ENCODE measurements at places on chromosomes 7 and 10.
A peak's percentile ranks its signal among the peaks of the same experiment; 100 is the strongest.

GRCh38 chr10:130871406-130871805 lies 440.1 kb downstream of the TCERG1L start:
- no peak for DNase-seq

- no peak for DNase-seq
Measured at GRCh38 chr7:29587195-29587808, 23.7 kb downstream of the PRR15 start.

DNA sequence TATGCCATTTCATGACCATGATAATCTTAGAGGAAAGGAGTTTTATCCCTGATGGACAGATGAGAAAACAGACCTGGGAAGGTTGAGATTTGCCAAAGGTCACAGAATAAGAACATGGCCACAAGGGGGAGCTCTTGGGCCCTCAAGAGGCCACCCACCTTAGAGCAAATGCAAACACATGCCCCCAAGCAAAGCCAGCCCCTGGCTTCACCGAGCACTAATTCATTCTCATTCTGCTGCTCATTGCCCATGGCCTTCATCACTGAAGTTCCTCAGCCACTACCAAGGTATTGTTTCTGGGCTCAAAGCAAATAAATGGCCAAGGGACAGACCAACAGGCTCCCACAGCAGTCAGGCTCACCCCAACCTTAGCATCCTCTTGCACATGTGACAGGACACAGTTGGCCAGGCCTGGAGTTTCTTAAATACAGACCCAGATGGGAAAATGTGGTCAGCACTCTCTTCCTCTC lies 44.2 kb downstream of the PDLIM1 start:
- peak; percentile 73 for DNase-seq

GRCh38 chr10:10910634-10911033 lies 107.0 kb upstream of the CELF2 start:
- DNase-seq = no peak

GRCh38 chr10:84424731-84425167 lies 96.4 kb downstream of the CCSER2 start:
- peak; percentile 36 for DNase-seq

- no peak for DNase-seq
Measured at GRCh38 chr7:33792041-33792440, 113.3 kb upstream of the BMPER start.

DNA sequence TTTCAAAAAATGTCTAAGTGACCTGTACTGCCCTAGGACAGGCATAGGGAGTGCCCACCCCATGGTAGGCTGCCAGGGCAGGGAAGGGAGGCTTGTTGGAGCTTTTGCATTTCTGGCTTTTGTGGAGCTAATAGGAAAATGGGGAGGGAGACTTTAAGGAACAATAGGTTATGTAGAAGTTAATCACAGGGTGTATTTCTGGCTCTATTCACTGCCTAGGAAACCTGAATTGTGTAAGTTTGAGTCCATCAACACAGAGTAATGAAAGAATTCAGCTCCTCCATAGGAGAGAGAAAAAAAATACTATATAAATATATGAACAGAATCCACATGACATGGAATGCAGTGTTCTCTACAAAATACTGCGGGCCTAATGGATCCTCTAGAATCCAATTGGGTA lies 661.5 kb downstream of the KCNMA1 start:
- no peak for DNase-seq

DNA sequence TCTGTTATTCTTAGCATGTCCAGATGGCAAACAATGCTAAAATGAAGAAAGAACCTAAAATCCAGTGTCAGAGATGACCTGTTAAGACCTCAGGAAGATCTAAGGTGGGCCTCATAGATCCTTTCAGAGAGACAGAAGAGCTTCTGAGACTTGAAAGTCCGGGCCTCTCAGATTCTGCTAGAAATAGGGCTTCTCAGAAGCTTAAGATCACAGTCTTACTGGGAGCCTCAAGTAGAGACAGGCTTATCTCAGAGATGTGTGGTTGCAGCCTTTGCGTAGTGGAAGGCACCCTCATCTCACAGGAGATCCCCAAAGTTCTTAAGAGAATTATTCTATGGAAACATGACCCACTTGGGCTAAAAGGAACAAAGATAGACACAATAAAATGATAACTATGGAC lies 642.8 kb downstream of the TNS3 start:
- no peak for DNase-seq

DNA sequence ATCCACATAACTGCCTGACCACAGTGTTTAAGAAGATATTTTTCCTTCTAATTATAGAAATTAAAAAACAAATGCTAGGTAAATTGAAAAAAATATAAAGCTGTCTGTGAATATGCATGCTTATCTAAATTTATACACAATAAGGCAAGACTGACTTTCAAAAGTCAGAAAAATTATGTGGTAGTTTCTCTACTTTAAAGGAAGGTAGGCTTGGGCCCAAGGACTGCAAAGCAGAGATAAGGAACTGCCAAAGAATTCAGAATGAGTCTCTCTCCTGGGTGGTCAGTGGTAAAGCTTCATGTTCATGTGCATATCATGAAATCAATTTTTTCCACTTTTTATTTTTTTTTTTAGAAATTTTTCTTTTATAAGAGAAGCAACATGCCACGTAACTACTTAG lies 998.6 kb downstream of the REEP3 start:
- no peak for DNase-seq

GRCh38 chr10:110353244-110354119 lies 48.8 kb upstream of the SMNDC1 start:
- peak; percentile 82 for DNase-seq

DNA sequence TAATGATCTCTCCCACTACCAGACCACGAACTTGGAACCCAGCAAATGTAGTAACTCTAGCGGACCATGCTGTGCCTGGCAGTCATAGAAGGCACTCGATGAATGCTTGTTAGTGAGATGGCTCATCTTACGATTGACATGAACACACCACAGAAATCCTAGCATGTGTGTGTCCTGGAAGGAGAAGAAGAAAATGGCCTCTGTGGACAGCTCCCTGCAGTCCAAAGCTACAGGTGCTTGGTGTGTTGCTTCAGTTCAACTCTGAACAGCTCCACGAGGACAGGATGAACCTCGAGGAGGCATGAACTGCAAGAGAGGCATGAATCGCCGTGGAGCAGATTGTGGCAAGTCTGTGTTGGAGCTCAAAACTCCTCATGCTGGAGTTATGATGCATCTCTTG lies 93.5 kb downstream of the KLF6 start:
- DNase-seq = no peak

DNA sequence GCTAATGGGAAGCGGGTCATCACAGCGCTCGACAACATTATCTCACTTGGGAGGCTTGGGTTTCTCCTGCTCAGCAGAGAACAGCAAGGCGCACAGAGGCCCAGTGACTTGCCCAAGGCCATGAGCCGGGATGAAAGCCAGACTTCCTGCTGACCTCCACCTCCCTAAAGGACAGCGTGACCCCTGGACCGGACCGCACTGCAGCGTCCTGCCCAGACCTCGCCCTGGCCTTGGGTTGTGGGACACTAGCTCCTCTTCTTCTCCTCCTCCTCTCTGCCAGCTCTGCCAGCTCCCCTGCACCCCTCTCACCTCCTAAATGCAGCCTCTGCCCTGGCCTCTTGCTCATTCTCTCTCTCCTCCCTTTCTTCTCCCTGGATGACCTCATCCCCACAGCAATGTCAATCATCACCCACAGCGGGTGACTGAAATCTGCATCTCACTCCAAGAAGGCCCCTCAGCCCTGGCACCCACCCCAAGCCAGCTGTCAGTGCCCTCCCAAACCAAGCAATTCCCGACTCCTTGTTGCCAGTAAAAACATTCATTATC lies 19.4 kb downstream of the SPOCK2 start:
- DNase-seq = no peak

DNA sequence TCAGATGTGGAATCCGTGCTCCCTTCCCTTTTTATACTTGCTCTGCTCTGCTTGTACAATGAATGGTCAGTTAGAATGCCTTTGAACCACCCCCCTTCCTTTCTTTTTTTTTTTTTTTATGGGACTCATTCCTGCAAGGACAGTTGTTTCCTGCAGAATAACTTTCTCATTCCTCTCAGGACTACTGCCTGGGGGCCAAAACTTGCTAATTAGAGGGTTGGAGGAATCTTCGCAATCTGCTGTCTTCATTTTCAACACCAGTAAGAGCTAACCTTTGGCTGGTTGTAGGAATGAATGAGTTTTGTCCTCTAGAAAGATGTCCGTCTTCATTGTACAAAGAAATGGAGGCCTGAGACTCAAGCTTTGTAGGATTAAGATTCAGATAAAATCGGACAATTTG lies 868.1 kb downstream of the LRMDA start:
- DNase-seq = no peak

DNA sequence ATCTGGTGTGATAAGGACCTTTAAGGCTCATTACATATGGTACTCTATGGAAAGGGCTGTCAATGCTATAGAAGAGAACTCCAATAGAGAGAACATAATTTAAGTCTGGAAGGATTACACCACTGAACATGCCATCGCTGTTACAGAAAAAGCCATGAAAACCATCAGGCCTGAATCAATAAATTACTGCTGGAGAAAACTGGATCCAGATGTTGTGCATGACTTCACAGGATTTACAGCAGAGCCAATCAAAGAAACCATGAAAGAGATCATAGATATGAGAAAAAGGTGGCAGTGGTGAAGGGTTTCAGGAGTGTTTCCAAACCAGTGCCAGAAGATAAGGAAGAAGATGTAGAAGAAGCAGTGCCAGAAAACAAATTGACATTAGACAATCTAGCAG lies 18.9 kb upstream of the GPR22 start:
- no peak for DNase-seq

GRCh38 chr7:16404636-16405035 lies 16.7 kb downstream of the CRPPA start:
- no peak for DNase-seq

DNA sequence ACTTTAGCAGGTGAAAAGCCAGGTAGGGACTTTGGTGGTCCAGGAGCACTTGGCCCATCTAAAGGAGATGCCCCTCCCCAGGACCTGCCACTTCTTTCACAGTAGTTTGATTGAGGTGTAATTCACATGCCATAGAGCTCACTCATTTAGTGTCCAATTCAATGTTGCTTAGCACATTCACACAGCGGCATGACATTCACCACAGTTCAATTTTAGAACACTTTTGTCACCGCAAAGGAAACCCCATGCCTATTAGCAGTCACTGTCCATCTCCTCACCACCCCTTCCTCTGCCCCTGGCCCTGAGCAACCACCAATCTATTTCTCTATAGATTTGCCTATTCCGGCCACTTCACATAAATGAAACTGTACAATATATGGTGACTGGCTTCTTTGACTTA lies 211.6 kb upstream of the ZMIZ1 start:
- no peak for DNase-seq

GRCh38 chr10:36464291-36464690 lies 661.1 kb upstream of the ANKRD30A start:
- DNase-seq = no peak

DNA sequence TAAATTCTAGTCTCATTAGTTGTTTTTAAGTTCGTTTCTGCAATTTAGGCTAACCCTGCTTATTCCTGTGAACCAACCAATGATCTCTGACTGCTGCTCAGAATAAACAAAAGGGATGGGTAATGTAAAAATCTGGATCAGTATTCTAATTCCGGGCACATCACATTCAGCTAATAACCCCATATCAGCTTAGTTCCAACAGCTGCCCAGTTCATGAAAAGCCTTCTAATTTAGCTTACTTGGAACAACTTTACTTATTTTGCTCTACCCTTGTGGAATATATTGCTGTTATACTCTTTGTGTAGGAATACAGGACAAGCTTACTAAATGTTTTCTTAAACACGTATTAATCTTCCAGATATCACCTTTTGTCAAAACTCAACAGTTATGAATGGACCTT lies 3.6 kb upstream of the CFAP43 start:
- DNase-seq = no peak

GRCh38 chr10:76911184-76911583 lies 726.4 kb downstream of the KCNMA1 start:
- no peak for DNase-seq

DNA sequence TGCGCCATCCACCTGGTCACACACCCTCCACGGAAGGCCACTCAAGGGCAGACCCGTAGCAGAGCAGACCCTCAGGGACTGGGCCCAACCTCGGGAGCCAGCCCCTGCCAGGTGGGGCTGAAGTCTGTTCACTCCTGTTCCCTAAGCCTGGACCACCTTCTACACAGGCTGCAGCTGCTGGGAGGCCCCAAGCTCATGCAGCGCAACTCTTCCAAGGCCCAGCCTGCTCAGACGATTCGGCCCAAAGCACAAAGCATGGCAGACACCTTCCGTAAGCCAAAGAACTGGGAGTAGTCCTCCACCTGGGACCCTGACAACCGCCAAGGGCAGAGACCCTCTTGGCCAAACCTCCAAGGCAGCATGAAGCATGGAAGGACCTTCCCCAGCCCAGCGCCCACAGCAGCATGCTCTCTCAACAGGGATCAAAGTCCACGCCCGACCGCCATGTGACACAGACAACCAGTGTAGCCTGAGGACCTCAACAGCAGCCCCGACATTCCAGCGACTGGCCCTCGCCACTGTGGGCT lies 11.5 kb downstream of the SHH start:
- DNase-seq = no peak

GRCh38 chr10:71437537-71438092 lies 40.9 kb downstream of the CDH23 start:
- no peak for DNase-seq

DNA sequence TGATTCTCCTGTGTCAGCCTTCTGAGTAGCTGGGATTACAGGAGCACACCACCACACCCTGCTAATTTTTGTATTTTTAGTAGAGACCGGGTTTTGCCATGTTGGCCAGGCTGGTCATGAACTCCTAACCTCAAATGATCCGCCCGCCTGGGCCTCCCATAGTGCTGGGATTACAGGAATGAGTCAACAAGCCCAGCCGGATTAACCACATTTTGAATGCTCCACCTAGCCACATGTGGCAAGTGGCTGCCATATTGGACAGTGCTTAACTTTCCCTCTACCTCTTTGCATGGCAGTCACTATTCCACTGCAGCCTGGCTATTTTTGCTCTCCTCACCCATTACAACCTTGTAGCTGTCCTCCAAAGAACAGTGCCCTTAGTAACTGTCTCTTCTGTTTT lies 160.1 kb downstream of the GATA3 start:
- no peak for DNase-seq

- DNase-seq = no peak
Measured at GRCh38 chr10:124168991-124169802, 75.8 kb upstream of the CHST15 start.

DNA sequence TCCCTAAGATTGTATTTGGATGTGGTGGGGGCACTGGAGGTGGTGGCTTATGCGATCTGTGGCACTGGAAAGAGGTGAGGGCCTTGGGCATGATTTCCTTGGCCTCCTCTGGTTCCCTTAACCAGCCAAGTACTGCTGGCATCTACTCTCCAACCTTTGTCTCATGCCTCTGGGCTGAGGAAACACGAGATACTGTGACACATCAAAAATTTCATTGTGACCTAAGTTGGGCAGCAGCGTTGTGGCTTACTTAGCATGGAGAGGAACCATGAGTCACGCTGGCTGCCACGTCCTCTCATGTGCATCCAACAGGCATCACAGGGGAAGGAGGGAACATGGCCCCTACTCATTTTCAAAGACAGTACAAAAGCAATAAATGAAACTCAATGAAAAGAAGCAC lies 29.7 kb upstream of the GSDME start:
- DNase-seq = peak; percentile 42

DNA sequence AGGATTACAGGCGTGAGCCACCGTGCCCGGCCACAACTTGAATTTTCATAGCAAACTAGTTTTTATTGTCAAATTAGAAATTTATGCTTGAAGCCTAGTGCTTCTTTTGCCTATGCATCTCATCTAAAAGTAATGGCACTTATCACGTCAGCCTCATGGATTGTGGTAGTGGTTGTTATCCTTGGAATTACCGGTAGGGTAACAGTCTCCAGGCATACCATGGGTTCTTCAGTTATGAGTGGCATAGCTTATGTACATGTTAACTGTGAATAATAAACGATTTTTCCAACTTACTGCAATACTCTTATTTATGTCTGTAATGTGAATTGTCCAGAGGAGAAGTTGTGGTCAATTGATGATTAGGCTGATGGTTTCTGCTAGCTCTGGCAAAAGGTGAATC lies 63.1 kb downstream of the BMPR1A start:
- DNase-seq = no peak
